ENCODE measurements at places on chromosomes 12 and 14. TPM values are rescaled to one million over a fixed set of nuclear protein-coding genes. Genes with fewer than 3 reads are reported as not detected.

Gene MEG3
- total RNA-seq = 104 TPM

Gene PCED1B
- 0.71 TPM for total RNA-seq

Gene LHX5
- total RNA-seq = not detected

Gene RFX4
- 0.51 TPM for total RNA-seq

Gene PRH2
- total RNA-seq = not detected

- H3K27me3 ChIP-seq = no peaks in the 10 kb centered on the region
- no peaks in the 10 kb centered on the region for H3K36me3 ChIP-seq
- no peak overlapping the region for H3K27ac ChIP-seq
- no peak for DNase-seq
- H3K4me3 ChIP-seq = no peak overlapping the region
Measured at GRCh38 chr14:77242752-77243151, 28.3 kb downstream of the NGB start.

GRCh38 chr12:3222979-3223378 lies 145.8 kb downstream of the TSPAN9 start:
- H3K36me3 ChIP-seq = no peaks in the 10 kb centered on the region
- no peaks in the 10 kb centered on the region for H3K4me1 ChIP-seq
- no peak overlapping the region for H3K27ac ChIP-seq
- H3K4me3 ChIP-seq = no peak overlapping the region
- no peaks in the 10 kb centered on the region for H3K27me3 ChIP-seq

GRCh38 chr12:70178038-70178437 lies 65.2 kb upstream of the CNOT2 start:
- no peak overlapping the region for H3K4me3 ChIP-seq
- H3K4me1 ChIP-seq = no peaks in the 10 kb centered on the region
- no peak for DNase-seq
- no peaks in the 10 kb centered on the region for H3K27me3 ChIP-seq
- H3K27ac ChIP-seq = no peak overlapping the region
